ENCODE measurements at places on chromosomes 6 and 20. TPM values are rescaled to one million over a fixed set of nuclear protein-coding genes. Genes with fewer than 3 reads are reported as not detected.

Gene PCSK2
- not detected for total RNA-seq

Gene OPRM1
- not detected for total RNA-seq

Gene C6orf15
- total RNA-seq, result not detected

Gene BCAS4
- 3.3 TPM for total RNA-seq

Gene EBF4
- 1.9 TPM for total RNA-seq

Gene LIN28B
- total RNA-seq, result under 0.01 TPM

Gene RHAG
- total RNA-seq, result not detected

Gene HLA-A
- total RNA-seq, result 394 TPM

Gene ARMH2
- total RNA-seq, result not detected

Gene PNRC1
- total RNA-seq, result 40.9 TPM

Gene OTOR
- not detected for total RNA-seq

Gene TGM3
- not detected for total RNA-seq

Gene TP53INP2
- total RNA-seq, result 3.0 TPM

Gene TAAR6
- not detected for total RNA-seq

Gene BTN1A1
- total RNA-seq, result not detected

Gene KCNQ5
- total RNA-seq, result not detected

Gene OR12D3
- not detected for total RNA-seq

Gene NKAIN2
- not detected for total RNA-seq

Gene MCHR2
- not detected for total RNA-seq

Gene TFAP2D
- total RNA-seq, result not detected

Gene CCR6
- not detected for total RNA-seq

Gene MYLK2
- 0.32 TPM for total RNA-seq

Gene BPIFB4
- total RNA-seq, result not detected

Gene TINAG
- total RNA-seq, result 0.32 TPM

Gene NRN1
- 20.8 TPM for total RNA-seq

Gene LY6G5C
- total RNA-seq, result under 0.01 TPM

Gene NFKBIE
- total RNA-seq, result 28.7 TPM

Gene TRERF1
- total RNA-seq, result 0.30 TPM

Gene INSM1
- not detected for total RNA-seq

Gene PTK6
- not detected for total RNA-seq

Gene MICA
- 37.1 TPM for total RNA-seq

Gene COL9A1
- not detected for total RNA-seq

Gene NMBR
- total RNA-seq, result not detected

Gene EYA4
- 0.61 TPM for total RNA-seq

Gene PHACTR1
- 8.8 TPM for total RNA-seq

Gene MYH7B
- not detected for total RNA-seq

Gene NEURL2
- 2.6 TPM for total RNA-seq

Gene TRIM31
- total RNA-seq, result not detected

Gene TMEM74B
- 0.32 TPM for total RNA-seq

Gene METTL24
- total RNA-seq, result not detected

Gene MAS1
- not detected for total RNA-seq

Gene PKIG
- 194 TPM for total RNA-seq

Gene IPCEF1
- not detected for total RNA-seq

Gene SLC22A23
- total RNA-seq, result 3.8 TPM

Gene HDGFL1
- not detected for total RNA-seq

Gene TAAR2
- not detected for total RNA-seq

Gene TRIM10
- not detected for total RNA-seq

Gene DIDO1
- 32.2 TPM for total RNA-seq

Gene TEAD3
- 0.61 TPM for total RNA-seq

Gene SLC4A11
- 1.9 TPM for total RNA-seq

Gene ALDH5A1
- total RNA-seq, result 0.32 TPM
